SJSA1 (cell line): ENCODE measurements at places on chromosomes 2 and 18.
A peak's percentile ranks its signal among the peaks of the same experiment; 100 is the strongest.

DNA sequence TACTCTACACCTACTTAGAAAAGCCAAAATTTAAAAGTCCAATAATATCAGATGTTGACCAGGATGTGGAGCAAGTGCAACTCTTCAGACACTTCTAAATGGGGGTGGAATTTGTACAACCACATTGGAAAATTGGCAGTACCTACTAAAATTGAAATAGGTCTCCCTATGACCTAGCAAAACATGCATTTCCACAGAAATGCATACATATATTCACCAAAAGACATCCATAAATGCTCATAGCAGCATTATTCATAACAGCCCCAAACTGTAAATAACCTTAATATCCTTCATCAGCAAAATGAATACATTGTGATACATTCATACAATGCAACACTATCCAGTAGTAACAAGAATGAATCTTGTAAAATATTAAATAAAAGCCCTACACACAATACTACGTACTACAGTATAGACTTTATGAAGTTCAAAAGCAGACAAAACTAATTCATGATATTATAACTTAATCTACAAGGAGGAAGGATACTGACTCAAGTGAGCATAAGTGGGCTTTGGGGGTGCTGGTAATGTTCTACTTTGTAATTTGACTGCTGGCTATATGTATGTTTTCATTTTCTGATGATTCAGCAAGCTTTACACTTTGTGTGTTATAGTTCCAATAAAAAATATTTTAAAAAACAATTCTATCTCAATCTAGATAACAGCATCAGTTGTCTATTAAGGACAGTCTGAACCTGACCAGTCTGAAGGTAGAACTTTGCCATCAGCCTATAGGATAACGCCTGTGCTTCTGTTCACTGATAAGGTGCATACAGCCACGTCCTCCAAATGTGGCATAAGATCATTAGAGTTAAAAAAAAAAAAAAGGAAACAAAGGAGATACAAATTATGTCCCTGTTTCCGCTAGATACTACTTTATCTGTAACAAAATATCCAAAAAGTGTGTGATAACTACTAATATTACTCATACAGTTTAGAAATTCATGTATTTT is 6.6 kb upstream of the TNFRSF11A start:
- H3K4me1 ChIP-seq, result no peaks in the 10 kb centered on the region
- no peak overlapping the region for H3K27ac ChIP-seq
- H3K4me3 ChIP-seq, result no peak overlapping the region
- DNase-seq, result no peak
- H3K27me3 ChIP-seq, result peaks cover 18% of the 10 kb centered on the region

DNA sequence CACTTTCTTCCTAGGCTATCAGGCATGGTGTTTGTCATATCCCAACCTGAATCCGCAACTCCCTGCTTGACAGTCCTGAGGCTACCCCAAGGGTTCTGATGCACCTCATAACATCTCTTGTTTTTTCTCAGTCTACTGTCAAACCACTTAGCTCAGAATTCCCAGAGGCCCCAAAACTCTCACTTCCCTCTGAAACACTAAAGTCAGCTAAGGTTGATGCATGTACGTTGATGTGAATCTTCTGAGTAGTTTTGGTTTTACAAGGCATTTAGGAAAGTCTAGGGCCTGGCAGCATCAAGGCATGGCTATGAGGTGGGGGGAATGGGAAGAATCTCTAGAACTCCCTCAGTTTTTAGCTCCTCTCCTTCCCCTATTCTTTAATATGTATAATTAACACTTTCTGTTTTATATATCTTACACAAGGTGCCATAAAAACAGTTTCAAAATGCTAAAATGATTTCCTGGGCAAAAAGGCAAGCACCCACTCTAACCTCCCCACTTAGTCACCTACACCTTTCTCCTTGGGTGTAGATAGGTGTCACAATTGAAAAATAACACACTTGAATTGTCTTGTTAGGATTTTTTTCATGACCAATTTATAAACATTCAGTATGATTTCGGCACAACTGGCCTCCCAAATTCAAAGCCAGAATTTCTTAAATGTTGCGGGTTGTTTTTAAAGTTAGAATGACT is 71.4 kb upstream of the TANK start:
- H3K27me3 ChIP-seq, result no peaks in the 10 kb centered on the region
- no peaks in the 10 kb centered on the region for H3K36me3 ChIP-seq
- no peak overlapping the region for H3K4me3 ChIP-seq
- H3K4me1 ChIP-seq, result peaks cover 15% of the 10 kb centered on the region

GRCh38 chr2:227606476-227606875 is 7.8 kb downstream of the SCYGR2 start:
- H3K4me3 ChIP-seq, result no peak overlapping the region
- no peaks in the 10 kb centered on the region; the same call in 1 of the 2 replicates for H3K27me3 ChIP-seq
- no peak overlapping the region for H3K27ac ChIP-seq
- H3K4me1 ChIP-seq, result no peaks in the 10 kb centered on the region
- no peak for DNase-seq
- H3K36me3 ChIP-seq, result no peaks in the 10 kb centered on the region

DNA sequence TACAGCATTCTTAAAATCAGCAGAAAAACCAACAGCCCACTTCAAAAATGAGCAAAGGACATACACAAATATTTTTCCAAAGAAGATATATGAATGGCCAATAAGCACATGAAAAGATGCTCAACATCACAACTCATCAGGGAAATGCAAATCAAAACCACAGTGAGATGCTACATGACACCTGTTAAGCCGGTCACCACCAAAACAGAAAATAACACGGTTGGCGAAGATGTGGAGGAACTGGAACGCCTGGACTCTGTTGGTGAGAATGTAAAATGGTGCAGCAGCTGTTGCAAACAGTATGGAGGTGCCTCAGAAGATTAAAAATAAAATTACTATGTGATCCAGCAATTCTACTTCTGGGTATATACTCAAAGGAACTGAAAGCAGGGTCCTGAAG is 184.8 kb downstream of the INHBB start:
- no peaks in the 10 kb centered on the region for H3K4me1 ChIP-seq
- no peak overlapping the region for H3K4me3 ChIP-seq
- no peak for DNase-seq
- no peaks in the 10 kb centered on the region for H3K36me3 ChIP-seq
- H3K27me3 ChIP-seq, result peaks cover 15% of the 10 kb centered on the region
- no peak overlapping the region for H3K27ac ChIP-seq

- H3K4me3 ChIP-seq, result no peak overlapping the region
- no peaks in the 10 kb centered on the region for H3K27me3 ChIP-seq
- H3K36me3 ChIP-seq, result peaks cover 19% of the 10 kb centered on the region
- no peak for DNase-seq
These were observed 49.5 kb downstream of the ANTXR1 start for GRCh38 chr2:69062307-69062962.

DNA sequence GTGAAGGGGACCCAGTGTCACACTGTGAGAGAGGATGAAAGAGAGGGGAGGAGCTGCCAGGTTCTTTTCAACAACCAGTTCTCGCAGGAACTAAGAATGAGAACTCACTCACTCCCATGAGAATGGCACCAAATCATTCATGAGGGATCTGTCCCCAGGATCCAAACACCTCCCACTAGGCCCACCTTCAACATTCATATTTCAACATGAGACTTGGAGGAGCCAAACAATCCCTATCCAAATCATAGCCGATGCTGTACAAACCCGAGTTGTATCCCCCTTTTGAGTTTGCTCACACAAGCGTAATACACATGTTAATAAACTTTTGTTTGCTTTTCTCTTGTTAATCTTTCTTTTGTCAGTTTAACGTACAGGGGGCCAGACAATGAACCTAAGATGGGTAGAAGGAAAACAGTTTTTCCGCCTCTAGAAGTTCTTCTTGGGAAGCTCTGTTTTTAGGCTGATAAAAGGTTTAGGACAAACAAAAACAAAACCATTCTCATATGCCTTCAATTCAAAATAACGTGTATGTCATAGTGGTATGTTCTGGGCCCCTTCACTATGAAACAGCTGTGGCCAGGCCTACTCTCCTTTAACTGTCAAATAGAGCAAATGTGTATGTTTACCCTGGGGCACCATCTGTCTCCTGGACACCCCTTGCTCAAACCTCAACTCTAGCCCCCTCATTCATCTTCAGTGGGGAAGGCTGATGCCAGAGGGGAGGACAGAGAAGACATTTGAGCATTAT is 9.1 kb upstream of the TMEM37 start:
- peaks cover 5% of the 10 kb centered on the region for H3K27me3 ChIP-seq
- H3K4me3 ChIP-seq, result no peak overlapping the region
- DNase-seq, result no peak
- H3K36me3 ChIP-seq, result no peaks in the 10 kb centered on the region
- no peaks in the 10 kb centered on the region for H3K4me1 ChIP-seq
- no peak overlapping the region for H3K27ac ChIP-seq

- DNase-seq, result peak; percentile 71
- H3K36me3 ChIP-seq, result no peaks in the 10 kb centered on the region
- no peaks in the 10 kb centered on the region for H3K4me1 ChIP-seq
- no peaks in the 10 kb centered on the region for H3K27me3 ChIP-seq
- H3K27ac ChIP-seq, result no peak overlapping the region
These were observed 61.6 kb upstream of the SLC38A11 start for GRCh38 chr2:165016772-165017411.

DNA sequence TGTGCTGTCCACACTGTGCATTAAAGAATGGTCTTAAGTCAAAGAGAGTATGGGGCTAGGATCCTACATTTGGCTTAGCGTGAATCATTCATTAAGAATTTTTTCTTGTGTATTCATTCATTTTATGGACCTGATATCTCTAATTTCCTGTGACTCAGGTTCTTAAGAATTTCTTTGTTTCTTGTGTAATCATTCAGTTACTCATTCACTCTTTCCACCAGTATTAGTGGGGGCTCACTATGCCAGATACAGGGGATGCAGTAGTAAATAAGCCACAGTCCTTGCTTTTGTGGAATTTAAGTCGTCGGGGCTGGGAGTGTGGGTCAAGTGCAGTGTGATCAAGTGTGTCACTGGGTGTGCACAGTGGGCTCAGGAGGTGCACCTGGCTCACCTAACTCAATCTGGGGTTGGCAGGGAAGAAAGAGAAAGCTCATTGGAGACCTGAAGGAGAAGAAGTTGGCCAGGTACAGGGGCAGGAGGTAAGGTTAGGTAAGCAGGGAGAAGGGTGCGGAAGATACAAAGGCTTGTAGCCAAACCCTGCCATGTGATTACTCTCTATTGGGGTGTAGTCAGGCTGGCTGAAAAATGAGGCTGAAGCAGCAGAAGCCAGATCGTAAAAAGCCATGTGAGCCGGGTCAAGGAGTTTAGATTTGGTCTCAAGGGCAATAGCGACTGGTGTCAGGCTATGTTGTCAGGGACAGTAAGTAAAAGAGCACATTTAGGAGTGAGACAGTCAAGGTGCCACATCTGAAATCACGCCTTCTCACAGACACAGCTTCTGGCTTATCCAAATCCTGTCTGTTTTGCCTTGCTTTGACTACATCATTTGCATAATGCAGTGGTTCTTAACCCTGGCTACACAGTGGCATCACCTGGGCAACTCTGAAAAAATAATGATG is 67.2 kb downstream of the KCTD1 start:
- H3K27me3 ChIP-seq, result no peaks in the 10 kb centered on the region
- H3K4me1 ChIP-seq, result peaks cover 51% of the 10 kb centered on the region
- no peak overlapping the region for H3K4me3 ChIP-seq

- no peak for DNase-seq
- H3K4me1 ChIP-seq, result no peaks in the 10 kb centered on the region
- H3K36me3 ChIP-seq, result no peaks in the 10 kb centered on the region
- no peak overlapping the region for H3K4me3 ChIP-seq
These were observed 47.9 kb upstream of the MAPRE2 start for GRCh38 chr18:34993289-34993688.

DNA sequence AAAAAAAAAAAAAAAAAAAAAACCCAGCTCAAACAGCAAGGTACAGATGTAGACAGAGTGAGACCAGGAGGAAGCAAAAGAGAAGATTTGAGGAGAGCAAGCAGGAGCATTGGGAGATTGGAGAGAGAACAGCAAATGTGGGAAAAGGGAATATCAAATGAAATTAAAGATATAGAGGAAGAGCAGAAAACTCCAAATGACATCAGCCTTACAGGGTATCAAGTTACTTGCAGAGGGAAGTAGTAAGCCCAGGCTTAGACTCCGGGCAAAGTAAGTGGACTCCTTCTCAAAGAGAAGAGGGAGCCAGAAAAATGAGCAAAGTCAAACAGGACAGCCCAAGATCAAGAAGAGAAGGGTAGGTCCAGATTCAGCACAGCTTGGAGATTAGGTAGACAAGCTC is 93.3 kb upstream of the PPP1CB start:
- no peaks in the 10 kb centered on the region for H3K27me3 ChIP-seq
- H3K27ac ChIP-seq, result no peak overlapping the region
- H3K4me1 ChIP-seq, result peaks cover 30% of the 10 kb centered on the region
- no peaks in the 10 kb centered on the region for H3K36me3 ChIP-seq
- no peak for DNase-seq
- no peak overlapping the region for H3K4me3 ChIP-seq

DNA sequence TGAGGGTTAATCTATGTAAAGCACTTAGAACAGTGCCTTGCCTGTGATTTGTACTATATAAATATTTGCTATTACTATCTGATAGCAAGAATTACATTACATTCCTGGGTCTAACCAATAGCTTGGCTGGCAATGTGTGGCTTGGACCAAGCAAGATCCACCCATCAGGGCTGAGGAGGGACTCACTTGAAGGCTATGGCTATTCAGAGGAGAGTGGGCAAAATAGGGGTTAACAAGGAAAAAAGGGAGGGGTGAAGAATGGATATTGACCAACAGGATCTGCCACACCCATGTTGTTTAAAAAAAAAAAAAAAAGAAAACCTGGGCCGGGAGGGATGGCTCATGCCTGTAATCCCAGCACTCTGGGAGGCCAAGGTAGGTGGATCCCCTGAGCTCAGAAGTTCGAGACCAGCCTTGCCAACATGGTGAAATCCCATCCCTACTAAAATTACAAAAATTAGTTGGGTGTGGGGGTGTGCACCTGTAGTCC is 20.0 kb upstream of the TMBIM1 start:
- H3K4me1 ChIP-seq, result no peaks in the 10 kb centered on the region
- H3K27me3 ChIP-seq, result no peaks in the 10 kb centered on the region
- H3K36me3 ChIP-seq, result no peaks in the 10 kb centered on the region
- H3K4me3 ChIP-seq, result no peak overlapping the region
- H3K27ac ChIP-seq, result no peak overlapping the region
